ENCODE measurements at places on chromosomes 4 and X.

GRCh38 chrX:70505451-70505841, 60.8 kb downstream of the DLG3 start:
- DNase-seq = no peak

DNA sequence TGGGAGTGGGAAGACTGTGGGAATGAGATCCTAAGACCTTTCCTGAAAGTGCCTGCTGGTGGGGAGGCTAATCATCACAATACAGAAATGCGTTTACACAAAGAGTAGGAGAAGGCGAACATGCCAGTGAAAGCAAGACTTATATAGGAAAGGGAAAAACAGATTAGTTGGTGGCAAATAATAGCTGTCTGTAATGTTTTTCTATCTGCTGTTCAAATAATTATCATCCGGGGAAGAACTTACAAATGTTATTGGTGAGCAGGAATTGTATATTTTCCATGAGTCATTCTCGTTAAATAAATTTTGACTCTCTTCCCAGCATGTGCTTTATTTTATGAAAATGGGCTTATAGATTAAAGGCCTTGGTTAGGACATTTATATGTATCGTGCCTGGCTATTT, 196.5 kb downstream of the ARHGAP10 start:
- DNase-seq = no peak

DNA sequence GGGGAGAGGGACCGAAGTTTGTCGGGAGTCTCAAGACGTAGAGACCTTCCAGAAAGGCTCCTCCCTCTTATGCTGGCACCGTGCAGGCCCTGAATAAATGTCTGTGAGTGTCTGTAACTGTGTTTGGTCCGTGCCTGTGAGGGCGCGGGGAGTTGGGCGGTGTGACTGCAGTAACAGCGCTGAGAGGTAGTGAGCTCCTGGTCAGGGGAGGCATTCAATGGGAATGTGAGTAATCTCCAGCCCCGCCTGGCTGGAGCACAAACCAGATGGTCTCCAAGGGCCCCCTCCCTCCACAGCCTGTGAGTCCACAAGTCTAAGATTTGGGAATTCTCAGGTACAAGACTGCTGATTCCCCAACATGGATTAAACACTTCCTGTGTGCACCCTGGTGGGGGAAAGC, 100.0 kb downstream of the HMX1 start:
- DNase-seq = no peak

DNA sequence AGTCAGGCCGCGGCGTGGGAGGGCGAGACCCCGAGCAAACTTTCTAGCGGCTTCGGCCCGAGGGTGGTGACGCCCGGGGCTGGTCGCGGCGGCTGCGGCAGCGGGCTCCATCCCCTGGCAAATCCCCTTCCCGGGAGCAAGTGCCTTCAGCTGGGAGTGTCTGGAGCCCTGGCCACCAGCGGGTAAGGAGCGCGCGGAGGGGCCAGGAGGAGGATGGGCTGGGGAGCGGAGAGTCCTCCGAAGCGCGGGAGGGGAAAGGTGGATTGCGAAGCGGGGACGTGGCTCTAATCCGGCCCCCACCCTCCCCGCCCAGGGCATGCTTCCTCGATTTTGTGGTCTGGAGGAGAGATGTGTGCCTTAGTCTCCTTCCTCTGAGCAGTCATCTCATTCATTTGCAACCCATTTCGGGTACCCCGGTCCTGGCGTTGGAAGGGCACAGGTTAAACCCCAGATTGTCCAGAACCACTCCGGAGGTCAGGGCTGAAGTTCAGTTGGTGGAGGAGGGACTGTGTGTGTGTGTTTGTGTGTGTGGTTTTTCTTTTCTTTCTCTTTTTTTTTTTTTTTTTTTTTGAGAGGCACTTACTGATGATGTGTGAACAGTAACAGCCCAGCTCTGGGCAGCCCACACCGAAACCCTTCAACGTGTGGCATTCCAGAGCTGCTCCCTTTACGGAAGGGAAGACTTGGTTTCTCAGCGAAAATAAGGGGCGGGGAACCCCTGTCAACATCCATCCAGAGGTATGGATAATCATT, 516 bp downstream of the SGMS2 start:
- DNase-seq = no peak

- no peak for DNase-seq
These were observed 59.4 kb downstream of the TMPRSS11F start for GRCh38 chr4:68070302-68070701.

- no peak for DNase-seq
These were observed 148.1 kb downstream of the NWD2 start for GRCh38 chr4:37392521-37393255.

GRCh38 chrX:16882169-16882568, 12.0 kb upstream of the RBBP7 start:
- peak; percentile 7 for DNase-seq

- no peak for DNase-seq
These were observed 237.4 kb downstream of the DCLK2 start for GRCh38 chr4:150315691-150316090.

- no peak for DNase-seq
These were observed 57.2 kb upstream of the DAPP1 start for GRCh38 chr4:99759346-99759984.
